ENCODE measurements at places on chromosomes 2 and 18. TPM values are rescaled to one million over a fixed set of nuclear protein-coding genes. Genes with fewer than 3 reads are reported as not detected.

DNA sequence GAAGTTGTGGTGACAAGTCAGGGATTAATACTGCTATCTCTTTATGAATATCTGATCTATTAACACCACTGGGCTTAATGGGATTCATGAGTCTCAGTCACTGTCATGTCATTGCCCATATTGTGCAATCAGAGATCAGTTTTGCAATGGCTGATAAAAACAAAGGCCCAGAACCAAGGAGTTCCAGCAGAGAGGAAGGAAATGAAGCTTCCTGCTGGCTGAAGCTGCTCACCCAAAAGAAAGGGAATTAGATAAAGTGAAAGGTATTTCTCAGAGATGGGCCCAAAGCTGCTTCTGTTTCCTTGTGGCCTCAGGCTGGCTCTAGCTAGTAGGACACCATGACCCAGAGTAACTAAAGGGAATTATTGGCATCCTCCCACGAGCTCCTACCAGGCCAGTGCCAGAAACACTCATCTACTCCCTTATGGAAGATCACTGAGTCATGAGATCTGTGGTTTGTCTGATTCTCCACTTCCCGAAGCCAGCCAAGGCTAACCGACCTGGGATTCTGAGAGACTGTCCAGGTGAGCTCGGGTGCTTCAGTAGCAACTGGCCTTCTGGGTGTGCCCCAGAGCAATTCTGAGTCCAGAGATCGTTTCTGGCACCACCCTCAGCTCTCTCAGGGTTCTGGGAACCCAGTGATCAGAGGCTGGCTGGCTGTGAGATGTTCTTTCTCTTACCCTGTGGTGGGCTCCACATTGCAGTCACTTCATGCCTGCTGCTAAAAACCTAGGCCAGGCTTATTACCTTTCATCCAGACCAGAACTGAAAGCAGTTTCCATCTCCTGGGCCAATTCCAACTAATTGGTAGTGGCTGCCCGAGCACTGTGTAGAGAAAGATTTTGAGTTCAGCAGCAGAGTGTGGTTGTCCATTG, 129.5 kb upstream of the PELI1 start:
- H3K36me3 ChIP-seq, result no peaks in the 10 kb centered on the region
- H3K4me1 ChIP-seq, result peaks cover 69% of the 10 kb centered on the region
- DNase-seq, result peak; percentile 81
- H3K27ac ChIP-seq, result peak overlapping the region; percentile 93
- peak overlapping the region; percentile 42 for H3K4me3 ChIP-seq

GRCh38 chr2:99653433-99653832, 163.6 kb upstream of the REV1 start:
- no peaks in the 10 kb centered on the region for H3K4me1 ChIP-seq
- DNase-seq, result no peak
- no peak overlapping the region for H3K27ac ChIP-seq

The TEX44 gene
- total RNA-seq, result not detected

- H3K36me3 ChIP-seq, result no peaks in the 10 kb centered on the region
- DNase-seq, result no peak
- no peaks in the 10 kb centered on the region for H3K27me3 ChIP-seq
- no peak overlapping the region for H3K4me3 ChIP-seq
- H3K4me1 ChIP-seq, result peaks cover 12% of the 10 kb centered on the region
Measured at GRCh38 chr2:74953796-74954499, 4.5 kb upstream of the POLE4 start.

GRCh38 chr2:122340246-122340645, 584.8 kb downstream of the TSN start:
- H3K4me3 ChIP-seq, result no peak overlapping the region
- H3K4me1 ChIP-seq, result no peaks in the 10 kb centered on the region
- no peak for DNase-seq
- no peaks in the 10 kb centered on the region for H3K36me3 ChIP-seq

DNA sequence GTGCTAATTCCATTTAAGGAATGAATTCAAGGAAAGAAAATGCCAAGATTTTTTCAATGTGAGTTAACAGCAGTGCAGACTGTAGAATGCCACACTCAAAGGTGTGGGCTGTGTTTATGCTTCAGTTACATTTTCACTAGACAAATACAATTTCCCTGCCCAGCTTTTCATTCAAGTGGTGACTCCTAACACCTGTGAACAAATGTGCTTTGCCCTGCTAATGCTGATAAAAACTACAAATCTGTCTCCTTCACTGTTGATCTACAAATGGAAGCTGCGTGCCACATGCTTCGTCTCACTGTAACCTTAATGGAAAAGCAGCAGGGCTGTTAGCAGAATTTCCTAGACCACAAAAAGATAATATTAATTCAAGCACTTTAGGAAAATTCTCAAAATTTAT, 19.8 kb upstream of the TCF4 start:
- no peaks in the 10 kb centered on the region for H3K36me3 ChIP-seq
- no peak overlapping the region for H3K27ac ChIP-seq
- H3K4me1 ChIP-seq, result no peaks in the 10 kb centered on the region

DNA sequence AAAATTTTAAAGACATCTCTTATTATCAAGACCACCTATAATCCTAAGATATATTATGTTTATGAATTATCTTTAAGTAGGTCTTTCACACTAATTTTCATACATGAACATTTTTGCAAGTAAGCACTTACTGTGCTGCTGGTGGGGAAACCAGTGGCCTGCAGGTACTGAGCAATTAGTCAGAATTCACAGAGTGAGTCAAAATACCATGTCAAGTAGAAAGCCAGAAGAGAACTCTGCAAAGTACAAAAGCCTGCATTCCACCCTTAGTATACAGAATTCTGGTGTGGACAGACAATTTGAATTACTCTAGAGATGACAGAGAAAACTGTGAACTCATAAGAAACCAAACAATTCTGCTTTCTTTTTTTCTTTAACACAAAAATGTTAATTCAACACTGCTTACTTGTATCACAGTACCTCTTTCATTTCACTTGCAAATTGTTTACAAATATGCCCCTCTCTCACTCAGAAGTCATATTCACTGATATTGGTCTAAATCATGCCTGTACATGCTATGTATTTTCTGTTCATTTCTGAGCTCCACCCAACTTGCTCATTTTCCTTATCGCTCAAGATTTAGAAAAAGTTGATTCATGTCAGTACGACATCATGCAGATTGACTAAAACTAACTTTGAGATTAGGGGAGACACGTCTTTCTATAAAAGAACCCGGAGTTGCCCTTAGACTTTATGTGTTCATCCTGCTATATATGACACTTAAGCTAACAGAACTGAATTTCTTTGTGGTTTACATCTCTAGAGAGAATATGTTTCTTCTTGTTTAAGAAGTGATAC, 182.9 kb downstream of the IKZF2 start:
- H3K36me3 ChIP-seq, result peaks cover 4% of the 10 kb centered on the region
- H3K27me3 ChIP-seq, result no peaks in the 10 kb centered on the region
- DNase-seq, result no peak
- H3K4me3 ChIP-seq, result no peak overlapping the region
- H3K27ac ChIP-seq, result no peak overlapping the region
- 0 out of 2 replicates have a peak, but pooled peaks cover 7% of the 10 kb centered on the region for H3K4me1 ChIP-seq

GRCh38 chr18:41681138-41681880, 273.7 kb upstream of the PIK3C3 start:
- no peaks in the 10 kb centered on the region for H3K27me3 ChIP-seq
- no peak overlapping the region for H3K4me3 ChIP-seq
- DNase-seq, result no peak
- H3K27ac ChIP-seq, result no peak overlapping the region
- no peaks in the 10 kb centered on the region for H3K36me3 ChIP-seq
- no peaks in the 10 kb centered on the region for H3K4me1 ChIP-seq

- no peaks in the 10 kb centered on the region for H3K36me3 ChIP-seq
Measured at GRCh38 chr2:60297296-60298005, 256.0 kb downstream of the BCL11A start.

The NTSR2 gene
- not detected for total RNA-seq

DNA sequence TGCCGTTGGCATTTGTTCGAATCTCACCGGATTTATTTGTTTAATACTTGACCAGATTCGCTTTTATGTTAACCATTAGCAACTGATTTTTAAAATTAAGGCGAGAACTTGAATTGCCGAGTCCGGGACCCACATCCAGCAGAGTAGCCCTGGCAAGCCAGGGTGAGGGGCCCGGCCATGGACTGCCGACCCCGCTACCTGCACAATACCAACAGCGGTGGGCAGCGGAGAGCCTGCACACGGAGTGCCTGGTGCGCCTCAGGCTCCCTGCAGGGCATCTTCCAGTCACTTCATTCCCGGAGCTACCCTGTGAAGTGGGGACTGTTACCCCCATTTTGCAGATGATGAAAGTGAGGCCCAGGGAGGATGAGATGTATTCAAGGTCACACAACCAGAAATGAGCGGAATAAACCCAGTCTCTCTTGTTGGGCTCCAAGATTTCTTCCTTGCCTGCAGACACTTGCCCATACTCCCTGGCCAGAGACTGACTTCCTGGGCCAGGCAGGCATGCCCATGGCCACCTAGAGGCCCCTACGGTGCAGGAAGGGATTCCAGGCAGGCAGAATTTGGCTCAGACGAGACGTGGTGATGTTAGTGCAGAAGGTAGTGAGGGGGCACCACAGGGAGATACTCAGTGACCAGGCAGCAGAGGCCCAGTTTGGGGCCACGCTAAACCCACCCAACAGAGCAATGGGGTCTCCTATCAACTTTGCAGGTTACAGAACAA, 2.9 kb downstream of the FBLN7 start:
- no peak for DNase-seq
- no peak overlapping the region for H3K27ac ChIP-seq
- no peaks in the 10 kb centered on the region for H3K4me1 ChIP-seq
- H3K36me3 ChIP-seq, result no peaks in the 10 kb centered on the region

DNA sequence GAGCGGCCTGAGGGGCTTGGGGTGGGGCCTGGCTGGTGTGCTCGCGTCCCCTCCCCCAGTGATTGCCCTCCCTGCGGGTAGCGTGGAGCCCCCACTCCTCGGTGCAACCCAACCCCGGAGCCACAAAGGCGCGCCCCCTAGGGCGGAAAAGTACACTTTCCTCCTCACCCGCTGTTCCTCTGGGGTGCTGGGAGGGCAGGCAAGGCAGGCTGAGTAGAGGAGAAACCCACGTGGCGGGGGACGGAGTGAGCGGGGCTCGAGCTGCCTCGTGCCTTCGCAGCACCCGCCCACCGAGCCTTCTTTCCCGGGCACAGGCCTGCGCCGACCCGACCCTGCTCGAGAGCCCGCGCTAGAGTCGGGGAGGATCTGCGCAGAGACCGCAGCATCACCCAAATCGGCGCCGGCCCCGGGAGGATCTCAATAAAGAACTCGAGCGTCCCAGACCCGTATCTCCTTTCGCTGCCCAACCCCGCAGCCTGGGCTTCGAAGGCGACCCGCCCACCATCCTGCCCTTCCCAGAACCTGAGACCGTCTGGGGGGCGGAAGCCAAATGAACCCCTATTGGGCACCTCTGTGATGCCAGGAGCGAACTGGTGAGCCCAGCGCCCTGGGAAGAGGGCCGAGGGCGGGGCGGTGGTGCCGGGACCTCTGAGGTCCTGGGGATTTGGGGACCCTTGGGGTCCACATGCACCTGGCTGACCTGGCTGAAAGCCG, 1.5 kb downstream of the UCN start:
- no peak for DNase-seq
- H3K4me1 ChIP-seq, result no peaks in the 10 kb centered on the region
- no peak overlapping the region for H3K27ac ChIP-seq
- H3K27me3 ChIP-seq, result no peaks in the 10 kb centered on the region

- no peaks in the 10 kb centered on the region for H3K36me3 ChIP-seq
- no peak overlapping the region for H3K27ac ChIP-seq
- H3K27me3 ChIP-seq, result no peaks in the 10 kb centered on the region
- no peaks in the 10 kb centered on the region for H3K4me1 ChIP-seq
Measured at GRCh38 chr2:137173463-137173862, 408.1 kb downstream of the THSD7B start.

DNA sequence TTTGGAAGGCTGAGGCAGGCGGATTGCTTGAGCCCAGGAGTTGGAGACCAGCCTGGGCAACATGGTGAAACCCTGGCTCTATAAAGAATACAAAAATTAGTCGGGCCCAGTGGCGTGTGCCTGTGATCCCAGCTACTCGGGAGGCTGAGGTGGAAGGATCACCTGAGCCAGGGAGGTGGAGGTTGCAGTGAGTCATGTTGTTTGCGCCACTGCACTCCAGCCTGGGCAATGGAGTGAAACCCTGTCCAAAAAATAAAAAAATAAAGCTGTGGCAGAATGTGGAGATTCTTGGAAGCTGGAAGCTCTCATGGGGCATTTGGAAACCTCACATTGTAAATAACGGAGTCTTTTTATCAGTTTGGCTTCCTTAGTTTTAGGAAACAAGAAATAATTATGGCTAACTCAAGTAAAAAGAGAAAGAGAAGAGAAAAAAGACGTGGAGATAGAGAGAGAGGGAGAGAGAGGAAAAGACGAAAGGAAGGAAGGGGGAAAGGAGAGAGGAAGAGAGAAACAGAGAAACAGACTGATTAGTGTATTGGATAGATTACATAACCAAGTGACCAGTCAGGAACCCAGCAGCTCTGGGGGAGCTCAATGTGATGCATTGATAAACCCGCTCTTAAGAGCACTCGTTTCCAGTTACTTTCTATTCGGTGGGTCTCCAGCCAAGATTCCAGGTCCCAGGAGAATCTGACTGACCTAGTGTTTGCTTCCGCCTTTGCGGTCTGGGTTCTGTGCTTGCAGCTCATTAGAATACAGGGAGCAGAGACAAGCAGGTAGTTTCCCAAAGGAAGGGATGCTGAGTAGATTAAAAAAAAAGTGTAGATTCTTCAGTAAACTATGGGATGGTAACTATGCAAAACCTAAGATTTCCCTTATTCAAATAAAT, 1.1 kb upstream of the SPAST start:
- peak; percentile 77 for DNase-seq
- H3K4me1 ChIP-seq, result peaks cover 27% of the 10 kb centered on the region
- H3K36me3 ChIP-seq, result no peaks in the 10 kb centered on the region
- H3K27me3 ChIP-seq, result no peaks in the 10 kb centered on the region

GRCh38 chr2:240530181-240530580, 27.6 kb downstream of the ANKMY1 start:
- peaks cover 35% of the 10 kb centered on the region for H3K36me3 ChIP-seq
- H3K27ac ChIP-seq, result no peak overlapping the region
- no peak for DNase-seq
- H3K4me1 ChIP-seq, result no peaks in the 10 kb centered on the region
- H3K4me3 ChIP-seq, result no peak overlapping the region
- no peaks in the 10 kb centered on the region for H3K27me3 ChIP-seq

The SS18 gene
- 52.2 TPM for total RNA-seq

GRCh38 chr2:239177908-239178307, 222.9 kb downstream of the HDAC4 start:
- no peak overlapping the region for H3K4me3 ChIP-seq
- no peaks in the 10 kb centered on the region for H3K4me1 ChIP-seq
- DNase-seq, result no peak
- no peaks in the 10 kb centered on the region for H3K36me3 ChIP-seq

The REL gene
- 13.3 TPM for total RNA-seq

DNA sequence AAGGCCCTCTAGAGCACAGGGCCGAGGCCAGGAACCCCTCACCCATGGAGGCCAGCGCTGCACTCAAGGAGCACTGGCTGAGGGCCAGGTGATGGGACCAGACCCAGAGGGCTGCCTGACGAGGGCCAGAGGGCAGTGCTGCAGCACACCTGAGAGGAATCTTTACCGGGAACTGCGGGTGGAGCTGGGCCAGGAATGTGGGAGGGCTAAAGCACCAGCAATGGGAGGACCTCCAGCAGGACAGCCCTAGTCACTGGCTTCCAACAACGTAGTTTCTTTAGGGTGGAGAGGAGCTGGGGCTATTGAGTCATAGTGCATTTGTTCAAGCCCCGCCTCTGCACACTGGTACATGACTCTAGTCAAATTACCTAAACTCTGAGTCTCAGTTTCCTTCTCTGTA, 143.4 kb downstream of the TMEM17 start:
- peaks cover 6% of the 10 kb centered on the region for H3K4me1 ChIP-seq
- no peaks in the 10 kb centered on the region for H3K27me3 ChIP-seq
- no peaks in the 10 kb centered on the region for H3K36me3 ChIP-seq
- peak; percentile 77 for DNase-seq

All from PC-9 (cell line).